Activated CD4-positive, alpha-beta T cell treated with anti-CD3 and anti-CD28 coated beads, Interleukin-2, amount 10 ng/mL, durations not matched to agents 24 days and 14 days (primary cell): ENCODE measurements at places on chromosomes 16 and 17. TPM values are rescaled to one million over a fixed set of nuclear protein-coding genes. Genes with fewer than 3 reads are reported as not detected.

DNA sequence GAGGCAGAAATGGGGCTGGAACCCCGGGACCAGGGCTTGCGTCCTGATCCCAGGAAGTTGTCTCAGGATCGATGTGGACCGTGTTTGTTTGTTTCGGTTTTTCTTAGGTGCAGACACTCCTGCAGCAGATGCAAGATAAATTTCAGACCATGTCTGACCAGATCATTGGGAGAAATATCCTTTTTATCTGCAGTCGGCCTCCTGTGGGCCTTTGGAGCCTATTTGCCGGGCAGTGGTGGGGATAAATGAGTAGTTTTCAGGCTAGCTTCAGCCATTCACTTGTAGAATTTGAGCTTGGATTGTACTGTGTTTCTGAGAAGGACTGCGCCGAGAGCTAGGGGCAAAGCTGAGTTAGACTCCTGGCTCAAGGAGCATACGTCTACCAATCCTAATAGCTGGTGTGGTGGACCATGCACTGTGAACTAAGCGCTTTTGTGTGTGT, 816 bp downstream of the HSBP1 start:
- DNase-seq: no peak

- DNase-seq: peak; percentile 89
Measured at GRCh38 chr17:81394921-81395599, at the start of gene BAHCC1. Gene BAHCC1 (plus strand): TSS chr17:81395457. CDS start chr17:81399740, 4,283 bp downstream.

GRCh38 chr16:68097088-68097487, 11.9 kb downstream of the NFATC3 start:
- DNase-seq: no peak

- DNase-seq: no peak
Measured at GRCh38 chr17:37772982-37773381, 28.1 kb upstream of the HNF1B start.

DNA sequence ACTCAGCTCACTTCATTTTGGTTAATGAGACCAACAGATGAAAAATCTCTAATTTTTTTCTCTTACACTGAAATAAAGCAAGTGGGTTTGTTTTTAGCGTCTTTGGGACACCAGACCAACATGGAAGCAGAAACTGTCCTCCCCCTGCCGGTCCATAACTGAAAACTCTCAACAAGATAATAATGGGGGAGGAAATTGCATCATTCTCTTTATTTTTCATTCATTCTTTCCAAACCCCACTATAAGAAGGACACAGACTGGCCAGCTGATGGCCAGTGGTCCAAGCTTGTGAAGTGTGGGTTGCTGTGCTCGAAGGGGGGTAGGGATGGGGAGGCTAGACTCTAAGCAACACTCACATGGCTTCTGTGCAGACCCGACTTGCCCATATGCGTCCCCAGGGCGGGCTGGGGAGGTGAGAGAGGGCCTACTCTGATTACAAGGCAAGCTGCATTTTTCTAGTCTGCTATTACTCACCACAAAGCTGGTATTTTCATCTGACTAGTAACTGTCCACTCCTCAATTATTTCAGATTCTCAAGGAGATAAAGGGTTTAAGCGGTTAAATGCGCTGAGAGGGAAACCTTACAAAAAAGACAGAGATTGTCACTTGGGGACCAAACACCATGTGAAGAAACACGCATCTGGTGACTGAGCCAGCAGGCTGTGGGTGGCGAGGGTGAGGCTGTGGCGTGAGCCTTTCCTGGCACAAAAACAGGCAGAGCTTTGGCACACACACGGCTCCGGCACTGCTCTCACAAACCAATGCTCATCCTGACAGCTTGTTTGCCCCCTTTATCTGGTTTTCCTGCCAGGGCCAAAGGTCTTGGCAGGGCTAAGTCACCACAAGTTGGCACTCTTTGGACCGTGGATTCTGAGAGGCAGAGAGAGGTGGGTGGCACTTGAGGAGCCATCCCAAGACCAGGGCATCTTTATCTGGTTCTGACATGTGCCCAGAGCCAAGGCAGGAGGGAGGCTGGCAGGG, 38.2 kb downstream of the MARF1 start:
- no peak for DNase-seq

GRCh38 chr17:77374170-77374936, 233.6 kb downstream of the SEC14L1 start:
- peak; percentile 94 for DNase-seq

DNA sequence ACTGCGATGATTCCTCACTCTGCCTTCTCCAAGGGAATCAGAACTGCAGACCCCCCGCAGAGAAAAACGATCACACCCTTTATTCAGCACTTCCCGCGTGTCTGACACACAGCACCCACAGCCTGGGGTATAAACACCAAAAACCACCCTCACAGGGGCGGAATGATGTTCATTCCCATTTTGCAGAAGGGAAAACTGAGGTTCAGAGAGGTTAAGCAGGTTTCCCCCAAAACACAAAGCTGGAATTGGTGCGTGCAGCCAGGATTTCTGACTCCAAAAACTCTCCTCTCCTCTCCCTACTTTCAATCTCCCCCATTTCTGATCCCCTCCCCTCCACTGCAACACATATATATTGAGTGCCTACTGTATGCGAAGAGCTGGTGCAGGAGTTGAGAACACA, 55.8 kb downstream of the XYLT1 start:
- DNase-seq: no peak

- no peak for DNase-seq
Measured at GRCh38 chr16:10967986-10968385, 23.6 kb downstream of the CLEC16A start.

DNA sequence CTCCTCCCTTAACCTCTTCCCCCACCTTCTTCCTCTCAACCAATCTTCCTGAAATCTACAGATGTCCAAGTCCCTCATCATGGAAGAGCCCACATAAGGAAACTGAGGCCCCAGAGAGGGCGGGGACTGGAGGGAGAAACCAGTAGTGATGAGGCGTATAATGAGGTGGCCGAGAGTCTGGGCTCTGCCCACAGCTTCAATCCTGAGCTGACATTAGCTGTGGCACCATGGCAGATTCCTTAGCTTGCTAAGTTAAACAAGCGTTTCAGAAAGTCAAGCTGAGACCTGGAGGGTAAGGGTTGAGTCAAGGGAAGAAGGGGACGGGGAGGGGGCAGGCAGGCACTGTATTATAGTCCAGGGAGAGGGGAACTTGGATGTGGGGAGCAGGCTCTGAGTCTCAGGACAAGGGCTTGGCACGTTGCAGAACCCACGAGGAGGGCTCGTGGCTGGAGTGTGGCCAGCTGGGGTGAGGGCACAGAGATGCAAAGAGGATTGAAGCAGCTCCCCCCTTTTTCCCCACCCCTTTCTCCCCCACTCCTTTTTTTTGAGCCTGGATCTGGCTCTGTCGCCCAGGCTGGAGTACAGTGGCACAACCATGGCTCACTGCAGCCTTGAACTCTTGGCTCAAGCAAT, 13.3 kb downstream of the ARHGAP23 start:
- DNase-seq: no peak

GRCh38 chr17:10875430-10875851, 37.6 kb upstream of the PIRT start:
- DNase-seq: peak; percentile 62

GRCh38 chr17:70314096-70314495, 144.8 kb downstream of the KCNJ2 start:
- DNase-seq: no peak

The TSPAN10 gene
- 0.14 and 0.37 TPM in 2 replicates for total RNA-seq

The ST6GALNAC1 gene
- total RNA-seq: 0.35 and 0.38 TPM in 2 replicates

The ERN2 gene
- not detected in 2 replicates for total RNA-seq

The ZFHX3 gene
- 0.49 and 0.88 TPM in 2 replicates for total RNA-seq

The FOXL1 gene
- total RNA-seq: 0.05 TPM in 1 of 2 replicates, not detected in the other

The EME1 gene
- 30.7 and 35.4 TPM in 2 replicates for total RNA-seq
